ENCODE measurements at places on chromosomes 16 and 17.

DNA sequence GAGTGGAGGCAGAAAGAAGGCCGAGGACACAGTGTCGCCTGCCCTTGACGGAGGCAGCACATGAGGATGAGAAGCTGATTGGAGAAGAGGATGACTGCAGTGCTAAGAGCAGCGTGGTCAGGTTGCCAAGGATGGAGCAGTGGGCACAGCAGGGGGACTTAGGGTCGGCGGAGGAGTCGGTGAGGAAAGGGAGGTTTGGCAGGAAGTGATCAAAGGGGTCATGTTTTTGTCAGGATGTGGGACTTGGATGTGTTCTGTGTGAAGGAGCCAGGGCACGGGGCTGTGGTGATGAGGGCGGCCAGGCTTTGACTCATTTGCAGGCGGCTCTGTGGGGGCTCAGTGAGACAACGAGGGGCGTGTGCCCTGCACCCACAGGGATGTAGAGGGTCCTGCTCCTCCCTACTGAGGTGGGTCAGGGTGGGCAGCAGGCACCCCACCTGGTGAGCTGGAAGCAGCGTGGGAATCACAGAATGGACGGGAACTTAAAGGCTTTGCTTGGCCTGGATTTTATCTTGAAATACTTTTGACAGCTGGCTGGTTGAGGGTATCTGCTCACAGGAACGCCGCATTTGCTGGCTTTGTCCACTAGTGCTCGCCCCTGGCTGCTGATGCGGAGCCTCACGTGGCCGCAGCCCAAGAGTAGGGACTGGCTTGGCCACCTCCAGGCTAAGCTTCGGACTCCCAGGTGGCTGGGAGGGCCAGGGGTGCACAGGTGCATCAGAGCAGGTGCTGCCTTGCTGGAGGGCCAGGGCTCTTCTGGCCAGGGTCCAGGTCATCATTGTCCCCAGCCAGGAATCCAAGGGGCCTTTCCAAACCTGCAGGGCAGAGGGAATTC is 6.0 kb downstream of the MPG start:
- peak; percentile 41 for DNase-seq

- no peak for DNase-seq
Measured at GRCh38 chr17:75260641-75261335, 618 bp downstream of the GGA3 start.

- DNase-seq, result no peak
Measured at GRCh38 chr17:7419819-7420610, at the start of gene SPEM1. Gene SPEM1, plus strand, starts transcription at chr17:7420324. Its CDS starts 61 bp downstream, at chr17:7420385.

- DNase-seq, result no peak
Measured at GRCh38 chr16:82895843-82896242, 269.1 kb downstream of the CDH13 start.

DNA sequence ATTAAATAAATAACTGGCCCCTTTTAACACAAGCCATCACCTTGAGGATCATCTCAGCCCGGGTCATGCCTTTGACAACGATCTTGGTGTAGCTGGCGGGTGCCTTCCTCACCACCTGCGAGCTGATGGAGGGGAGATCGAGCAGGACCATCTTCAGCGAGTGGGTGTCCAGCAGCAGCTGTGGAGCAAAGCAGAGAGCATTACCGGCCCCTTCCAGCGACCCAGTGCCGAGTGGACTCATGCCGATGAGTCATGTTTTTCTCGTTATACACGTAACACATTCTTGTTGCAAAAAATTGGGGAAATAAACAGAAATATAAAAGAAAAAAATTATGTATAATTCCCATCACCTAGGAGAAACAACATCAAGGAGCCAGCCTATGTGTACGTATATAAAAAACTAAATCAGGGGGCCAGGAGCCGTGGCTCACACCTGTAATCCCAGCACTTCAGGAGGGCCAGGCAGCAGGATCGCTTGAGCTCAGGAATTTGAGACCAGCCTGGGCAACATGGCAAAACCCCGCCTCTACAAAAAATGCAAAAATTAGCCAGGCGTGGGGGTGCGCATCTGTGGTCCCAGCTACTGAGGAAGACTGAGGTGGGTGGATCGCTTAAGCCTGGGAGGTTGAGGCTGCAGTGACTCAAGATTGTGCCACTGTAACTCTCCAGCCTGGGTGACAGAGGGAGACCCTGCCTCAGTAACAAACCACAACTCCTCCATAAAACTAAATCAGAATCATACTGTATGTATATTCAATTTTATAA is 169.1 kb upstream of the RPH3AL start:
- DNase-seq, result no peak

DNA sequence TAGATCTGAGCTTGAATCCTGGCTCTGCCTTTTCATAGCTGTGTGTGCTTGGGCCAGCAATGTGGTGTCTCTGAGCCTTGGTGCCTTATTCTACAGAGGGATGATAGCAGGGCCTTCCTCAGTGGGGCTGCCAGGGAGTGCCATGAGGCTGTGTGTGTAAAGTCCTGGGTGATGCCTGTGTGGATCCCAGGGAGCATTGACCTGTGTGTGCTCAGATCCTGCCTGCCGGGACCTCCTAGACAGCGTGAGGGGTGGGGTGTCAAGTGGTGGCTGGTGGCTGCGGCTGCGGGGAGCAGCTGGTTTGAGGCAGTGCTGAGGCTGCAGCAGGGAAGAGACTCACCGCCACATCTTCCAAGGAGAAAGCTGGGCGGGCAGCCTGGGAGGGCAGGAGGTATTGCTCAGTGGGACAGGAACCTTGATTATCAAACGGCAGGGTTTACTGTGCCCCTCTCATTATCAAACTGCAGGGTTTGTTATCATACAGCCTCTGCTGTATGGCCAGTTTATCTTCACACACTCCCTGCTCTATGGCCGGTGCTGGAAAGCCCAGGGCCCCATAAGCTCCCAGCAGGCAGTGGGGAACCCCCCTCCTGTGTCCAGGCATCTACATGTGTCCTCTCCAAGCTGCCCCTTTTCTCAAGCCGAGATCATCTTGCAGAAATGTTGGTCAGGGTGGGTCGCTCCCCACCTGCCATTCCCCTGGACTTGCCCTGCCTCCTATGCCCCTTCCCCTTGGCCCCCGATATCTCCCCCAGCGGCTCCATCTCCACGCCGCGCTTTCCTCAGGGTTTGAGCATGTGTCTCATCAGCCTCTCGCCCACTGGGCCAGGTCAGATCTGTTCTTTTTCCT is 3.1 kb upstream of the ADCY7 start:
- no peak for DNase-seq

GRCh38 chr16:29790949-29791844 is 646 bp downstream of the KIF22 start:
- peak; percentile 33 for DNase-seq

GRCh38 chr16:1530349-1530882 is 3.0 kb upstream of the TMEM204 start:
- DNase-seq, result no peak

- no peak for DNase-seq
Measured at GRCh38 chr16:64090327-64090726, 1031.5 kb downstream of the CDH11 start.

DNA sequence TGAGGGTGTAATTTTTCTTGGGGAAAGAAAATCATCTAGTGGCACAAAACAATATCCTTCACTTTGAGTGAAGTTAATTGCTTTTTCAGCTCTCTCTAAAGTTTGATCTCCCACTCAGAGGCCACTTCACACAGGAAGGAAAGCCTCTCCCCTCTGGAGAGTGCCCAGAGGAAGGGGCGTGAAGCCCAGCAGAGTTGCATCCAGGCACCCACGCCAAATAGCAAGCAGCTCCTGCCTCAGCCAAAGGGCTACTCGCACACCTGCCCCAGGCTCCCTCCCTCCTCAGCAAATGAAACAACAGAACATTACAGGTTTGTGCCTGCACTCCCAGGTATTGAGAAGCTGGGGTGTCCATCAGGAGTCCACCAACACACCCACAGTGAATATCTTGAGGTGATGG is 183.0 kb upstream of the RPL38 start:
- no peak for DNase-seq

DNA sequence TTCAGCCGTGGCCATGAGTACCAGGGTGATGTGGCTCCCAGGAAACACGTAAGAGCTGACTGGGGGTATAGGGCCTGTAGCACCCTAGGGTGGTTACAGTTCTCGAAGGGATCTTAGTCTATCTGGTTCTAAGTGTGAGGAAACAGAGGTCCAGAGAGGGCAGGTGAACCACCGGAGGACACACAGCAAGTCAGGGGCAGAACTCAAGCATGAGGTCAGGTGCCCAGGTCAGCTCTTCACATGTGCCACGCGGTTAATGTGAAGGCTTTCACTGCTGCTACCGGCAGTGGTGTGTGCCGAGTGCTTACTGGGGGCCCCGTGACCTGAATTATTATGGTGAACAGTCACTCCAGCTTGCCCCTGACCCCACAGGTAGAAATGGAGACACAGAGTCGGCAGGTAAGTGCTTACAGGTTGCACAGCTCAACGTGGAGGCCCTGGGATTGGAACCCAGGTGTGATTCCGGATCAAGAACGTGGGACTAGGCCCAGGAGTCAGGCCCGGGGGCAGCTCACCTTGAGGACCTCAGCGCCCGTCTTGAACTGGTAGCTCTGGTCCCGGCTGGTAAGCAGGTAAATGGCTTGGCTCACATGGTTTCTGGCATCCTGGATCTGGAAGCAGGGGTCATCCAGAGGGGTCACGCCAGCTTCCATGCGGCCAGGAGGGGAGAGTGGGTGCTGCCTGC is 3.1 kb downstream of the ROGDI start:
- no peak for DNase-seq

DNA sequence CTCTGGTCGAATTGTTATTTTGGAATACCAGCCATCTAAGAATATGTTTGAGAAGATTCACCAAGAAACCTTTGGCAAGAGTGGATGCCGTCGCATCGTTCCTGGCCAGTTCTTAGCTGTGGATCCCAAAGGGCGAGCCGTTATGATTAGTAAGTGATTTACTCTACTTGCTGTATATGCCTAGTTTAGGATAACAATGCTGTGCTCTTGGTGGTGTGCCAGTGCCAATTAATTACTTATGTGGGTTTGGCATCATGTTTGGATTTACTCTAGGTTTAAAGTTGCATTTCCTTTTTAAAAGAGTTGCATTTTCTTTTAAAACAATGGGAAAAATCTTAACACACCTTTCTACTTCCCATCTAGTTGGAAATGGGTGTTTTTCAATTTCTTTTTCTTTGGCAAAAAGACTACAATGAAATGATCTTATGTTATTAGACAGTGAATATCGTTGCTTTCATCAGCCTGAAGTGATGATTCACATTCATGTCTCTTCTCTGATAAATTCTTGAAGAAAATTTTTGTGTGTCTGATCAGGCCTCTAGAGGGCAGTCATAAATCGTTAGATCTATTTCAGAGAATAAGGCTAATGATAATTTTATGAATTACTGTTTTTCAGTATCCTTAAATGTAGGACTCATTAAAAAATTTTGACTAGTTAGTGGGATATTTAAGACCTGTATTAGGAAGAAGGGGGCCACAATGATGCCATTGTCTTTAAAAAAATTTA is 5.6 kb downstream of the SF3B3 start:
- DNase-seq, result peak; percentile 32

GRCh38 chr17:45316434-45317110 is at the start of gene MAP3K14:
Gene MAP3K14, minus strand, starts transcription at chr17:45317020. Its CDS starts 26,275 bp downstream, at chr17:45290745.
- DNase-seq, result peak; percentile 79

- no peak for DNase-seq
Measured at GRCh38 chr16:23333831-23334456, 31.8 kb downstream of the SCNN1B start.

- DNase-seq, result no peak
Measured at GRCh38 chr16:83974475-83974874, 6.4 kb downstream of the NECAB2 start.

GRCh38 chr17:4485676-4486646 is 12.7 kb upstream of the SPNS2 start:
- DNase-seq, result no peak

- DNase-seq, result no peak
Measured at GRCh38 chr16:23145186-23145585, 4.1 kb downstream of the USP31 start.

DNA sequence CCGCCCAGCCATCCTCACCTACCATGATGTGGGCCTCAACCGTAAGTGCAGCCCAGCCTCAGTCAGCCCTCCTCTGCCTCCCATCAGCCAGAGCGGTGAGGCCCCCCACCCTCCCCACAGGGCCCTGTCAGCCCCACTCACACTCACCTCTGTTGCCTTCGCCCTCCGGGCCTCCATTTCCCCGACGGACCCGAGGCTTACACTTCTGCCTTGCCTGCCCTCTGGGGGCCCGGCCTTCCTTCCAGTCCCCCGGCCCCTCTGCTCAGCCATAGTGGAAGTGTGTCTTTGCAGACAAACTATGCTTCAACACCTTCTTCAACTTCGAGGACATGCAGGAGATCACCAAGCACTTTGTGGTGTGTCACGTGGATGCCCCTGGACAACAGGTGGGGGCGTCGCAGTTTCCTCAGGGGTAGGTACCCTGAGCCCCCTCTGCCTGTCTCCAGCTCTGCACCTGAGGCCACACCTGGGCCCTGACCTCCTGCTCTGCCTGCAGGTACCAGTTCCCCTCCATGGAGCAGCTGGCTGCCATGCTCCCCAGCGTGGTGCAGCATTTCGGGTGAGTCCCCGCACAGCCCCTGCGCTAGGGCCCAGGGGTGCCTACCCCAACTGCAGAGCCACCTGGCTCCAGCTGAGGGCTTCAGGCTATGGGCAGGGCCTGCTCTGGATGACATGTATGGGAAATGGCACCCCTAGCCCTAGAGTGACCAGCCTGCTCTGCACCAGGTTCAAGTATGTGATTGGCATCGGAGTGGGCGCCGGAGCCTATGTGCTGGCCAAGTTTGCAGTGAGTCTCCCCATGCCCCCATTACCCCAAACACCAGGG is 4.1 kb downstream of the NDRG4 start:
- no peak for DNase-seq

- DNase-seq, result no peak
Measured at GRCh38 chr16:1156055-1156982, 3.4 kb downstream of the CACNA1H start.

DNA sequence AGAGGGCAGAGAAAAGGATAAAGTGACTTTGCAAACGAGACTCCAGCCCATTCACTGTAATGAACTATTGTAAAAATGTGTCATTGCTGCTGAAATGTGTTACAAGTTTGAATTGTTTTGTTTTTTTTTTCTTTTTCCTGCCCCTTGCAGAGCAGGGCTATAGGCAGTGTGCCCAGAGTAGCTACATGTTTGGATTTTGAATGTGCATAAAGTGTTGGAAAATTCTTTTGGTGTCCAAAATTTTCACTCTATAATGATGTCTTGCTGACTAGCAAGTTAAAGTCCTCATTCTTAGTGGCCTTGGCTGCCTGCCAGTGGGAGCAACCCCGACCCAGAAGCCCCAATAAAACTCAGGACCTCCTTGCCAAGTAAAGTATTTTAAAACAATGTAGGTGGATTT is 66.5 kb downstream of the IGF2BP1 start:
- DNase-seq, result no peak

DNA sequence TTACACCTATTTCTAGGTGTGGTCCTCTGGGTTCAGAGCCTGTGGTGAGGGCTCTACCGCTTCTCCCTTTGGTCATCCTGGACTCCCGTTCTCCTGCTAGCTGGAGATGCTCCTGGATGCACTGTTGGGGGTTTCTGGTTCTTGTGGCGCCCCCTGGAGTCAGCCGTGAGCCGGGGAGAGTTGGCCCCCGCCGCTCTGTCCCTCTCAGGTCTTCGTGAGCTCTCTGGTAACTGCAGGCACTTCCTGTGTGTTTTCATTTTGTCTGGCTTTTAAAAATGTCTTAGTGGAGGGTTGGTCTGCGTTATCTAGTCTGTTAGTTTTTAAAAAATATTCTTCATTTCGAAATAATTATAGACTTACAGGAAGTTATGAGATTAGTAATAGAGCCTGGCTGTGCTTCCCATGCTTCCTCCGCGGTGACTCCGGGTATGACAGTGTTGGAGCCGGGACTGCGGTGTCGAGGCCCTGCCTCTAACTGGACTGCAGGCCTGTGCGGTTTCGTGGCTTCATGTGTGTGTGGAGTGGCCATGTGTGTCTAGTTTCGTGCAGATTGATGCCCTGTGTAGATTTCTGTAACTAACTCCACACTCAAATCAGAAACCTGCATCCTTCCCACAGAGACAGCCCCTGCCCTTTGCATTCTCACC is 78.0 kb upstream of the ZNF750 start:
- peak; percentile 73 for DNase-seq
